ENCODE measurements at places on chromosomes 1 and 21.

DNA sequence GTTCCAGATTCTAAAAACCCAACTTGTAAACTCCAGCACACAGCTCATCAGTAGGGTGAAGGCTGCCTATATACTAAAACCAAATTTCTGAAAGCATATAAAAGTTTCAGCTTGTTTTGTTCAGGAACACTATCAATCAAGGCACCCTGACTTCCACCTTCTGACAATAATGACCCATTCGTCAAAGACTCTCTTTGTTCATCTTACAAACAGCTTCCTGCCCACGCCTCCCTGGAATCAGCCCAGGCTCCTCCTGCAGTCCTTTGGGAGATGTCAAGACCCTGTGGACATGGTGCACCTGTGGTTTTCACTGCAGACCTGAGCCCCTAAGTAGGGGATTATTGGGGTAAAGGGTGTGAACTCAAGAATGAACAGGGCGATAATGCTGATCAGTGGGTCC, 178.9 kb upstream of the CAMK1G start:
- DNase-seq, result no peak

- DNase-seq, result no peak
These were observed 519.2 kb downstream of the KIF26B start for GRCh38 chr1:245673881-245674414.

DNA sequence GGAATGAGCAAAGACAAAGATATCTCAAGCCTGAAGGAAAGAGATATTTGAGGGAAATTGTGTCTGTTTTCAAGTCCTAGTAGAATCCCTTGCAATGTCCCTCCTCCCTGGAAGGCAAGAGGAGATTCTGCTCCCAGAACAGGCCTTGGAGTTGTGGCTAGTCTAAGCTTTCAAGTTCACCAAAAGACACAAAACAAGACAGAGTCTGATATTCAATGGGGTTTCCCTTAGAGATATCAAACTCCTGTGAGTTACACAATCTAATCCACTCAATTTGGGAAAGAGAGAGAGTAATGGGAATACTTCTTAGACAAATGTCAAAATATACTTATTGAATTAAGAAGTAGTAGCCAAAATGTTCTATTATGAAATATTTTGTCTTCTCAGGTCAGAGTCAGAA, 162.8 kb upstream of the ADAMTS5 start:
- no peak for DNase-seq

DNA sequence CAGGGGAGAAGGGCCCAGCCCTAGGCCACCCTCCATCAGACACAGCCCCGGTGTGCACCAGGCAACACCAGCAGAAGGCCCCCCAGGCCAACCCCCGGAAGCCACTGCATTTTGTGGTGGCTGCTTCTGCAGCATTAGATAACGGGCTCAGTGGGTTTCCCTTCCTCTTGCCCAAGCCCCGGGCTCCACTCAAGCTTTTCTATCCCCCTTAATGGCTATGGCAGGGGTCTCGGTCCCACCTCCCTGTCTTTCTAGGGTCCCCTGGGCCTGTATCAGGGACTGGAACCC, 18.9 kb downstream of the C1orf174 start:
- no peak for DNase-seq

DNA sequence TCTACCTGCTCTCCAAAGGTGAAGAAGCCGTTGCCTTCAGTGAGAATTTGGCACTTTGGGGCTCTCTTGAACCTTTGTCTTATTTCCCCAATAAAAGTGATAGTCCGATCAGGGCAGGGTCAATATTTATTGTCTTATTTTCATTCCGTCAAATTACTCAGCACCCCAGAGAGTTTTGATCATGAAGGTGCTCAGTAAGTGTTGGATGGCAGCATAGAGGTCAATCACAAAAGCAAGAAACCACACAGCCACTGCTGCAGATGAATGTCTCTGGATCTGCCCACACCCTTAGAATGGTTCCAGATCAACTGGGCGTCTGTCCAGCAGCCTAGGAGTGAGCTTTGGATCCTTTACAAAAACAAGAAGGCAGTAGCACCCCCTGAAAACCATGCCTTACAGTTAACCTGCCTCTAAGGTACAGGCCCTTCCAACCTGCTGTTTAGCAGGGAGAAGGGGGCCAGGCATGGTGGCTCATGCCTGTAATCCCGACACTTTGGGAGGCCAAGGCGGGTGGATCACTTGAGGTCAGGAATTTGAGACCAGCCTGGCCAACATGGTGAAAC, 97.3 kb downstream of the PSMG1 start:
- no peak for DNase-seq

DNA sequence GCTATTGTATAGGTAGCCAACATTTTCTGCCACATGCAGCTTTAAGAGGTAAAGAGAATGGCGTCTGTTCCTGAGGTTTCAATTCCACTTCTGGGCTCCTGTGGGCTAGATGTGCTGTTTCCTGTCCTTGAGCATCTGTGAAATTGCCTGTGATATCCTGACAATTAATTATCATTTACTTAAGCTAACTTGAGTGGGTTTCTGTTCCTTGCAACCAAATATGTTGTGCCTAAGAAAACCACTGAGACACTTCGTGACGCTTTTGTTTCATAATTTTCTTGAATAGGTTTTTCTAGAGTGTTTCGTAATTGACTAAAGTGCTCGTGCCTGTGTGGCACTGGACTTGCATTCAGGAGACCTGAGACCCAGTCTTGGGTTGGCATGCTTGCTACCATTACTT, 127.3 kb upstream of the POU3F1 start:
- DNase-seq, result no peak

DNA sequence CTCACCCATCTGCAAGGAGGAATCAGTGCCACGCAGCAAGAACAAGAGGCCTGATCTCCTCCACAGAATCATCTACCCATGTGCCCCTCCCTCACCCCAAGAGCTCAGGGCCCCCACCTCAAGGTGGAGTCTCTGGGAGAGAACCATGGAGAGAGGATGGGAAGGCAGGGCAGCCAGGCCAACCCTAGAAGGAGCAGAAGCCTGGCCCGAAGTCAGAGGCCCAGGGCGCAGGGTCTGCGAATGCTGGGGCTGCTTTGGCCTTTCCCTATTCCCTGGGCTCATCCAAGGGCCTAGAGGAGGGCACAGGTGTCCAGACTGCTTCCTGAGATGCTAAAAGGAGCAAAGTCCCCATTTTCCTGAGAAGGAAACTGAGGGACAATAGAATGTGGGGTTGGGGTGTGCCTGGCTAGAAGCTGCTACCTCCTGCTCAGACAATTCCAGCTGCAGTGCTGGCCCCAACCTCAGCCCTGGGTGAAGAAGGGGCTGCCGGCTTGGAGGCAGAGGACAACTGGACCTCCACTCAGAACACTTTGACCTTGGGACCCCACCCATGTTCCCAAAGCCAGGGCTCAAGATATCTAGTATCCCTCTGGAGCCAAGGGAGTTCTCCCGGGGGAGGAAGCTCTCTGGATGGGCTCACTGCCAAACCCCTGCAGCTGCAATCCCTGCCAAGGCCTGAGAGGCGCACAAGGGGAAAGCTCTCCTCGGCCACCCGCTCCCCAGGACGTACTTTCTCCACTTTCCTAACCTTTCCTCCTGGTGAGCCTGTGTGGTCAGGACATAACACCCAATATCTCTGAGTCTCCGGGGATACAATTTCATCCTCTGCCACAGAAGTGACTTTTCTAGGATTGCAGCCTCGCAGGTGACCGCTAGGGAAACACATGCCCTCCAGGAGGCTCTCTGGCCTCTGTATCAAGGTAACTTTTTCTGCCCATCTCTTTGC, 16.6 kb upstream of the LEMD1 start:
- DNase-seq, result no peak

DNA sequence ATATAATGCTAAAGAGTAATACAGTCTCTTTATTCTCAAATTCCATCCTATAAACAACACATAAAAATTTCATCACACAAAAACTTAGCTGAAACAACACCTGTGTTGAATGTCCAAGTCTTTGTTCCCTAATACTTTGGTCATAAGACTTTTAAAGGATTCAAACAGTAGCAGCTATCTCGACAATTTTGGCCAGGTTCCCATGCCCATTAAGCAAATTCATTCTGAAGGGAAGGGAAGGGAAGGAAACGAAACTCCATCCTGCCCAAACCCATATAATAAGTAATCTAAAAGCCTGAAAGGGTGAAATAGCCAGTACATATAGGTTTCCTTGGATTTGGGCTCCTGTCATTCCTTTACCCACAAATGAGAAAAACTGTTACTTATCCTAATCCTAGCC, 7.5 kb downstream of the IVNS1ABP start:
- no peak for DNase-seq

DNA sequence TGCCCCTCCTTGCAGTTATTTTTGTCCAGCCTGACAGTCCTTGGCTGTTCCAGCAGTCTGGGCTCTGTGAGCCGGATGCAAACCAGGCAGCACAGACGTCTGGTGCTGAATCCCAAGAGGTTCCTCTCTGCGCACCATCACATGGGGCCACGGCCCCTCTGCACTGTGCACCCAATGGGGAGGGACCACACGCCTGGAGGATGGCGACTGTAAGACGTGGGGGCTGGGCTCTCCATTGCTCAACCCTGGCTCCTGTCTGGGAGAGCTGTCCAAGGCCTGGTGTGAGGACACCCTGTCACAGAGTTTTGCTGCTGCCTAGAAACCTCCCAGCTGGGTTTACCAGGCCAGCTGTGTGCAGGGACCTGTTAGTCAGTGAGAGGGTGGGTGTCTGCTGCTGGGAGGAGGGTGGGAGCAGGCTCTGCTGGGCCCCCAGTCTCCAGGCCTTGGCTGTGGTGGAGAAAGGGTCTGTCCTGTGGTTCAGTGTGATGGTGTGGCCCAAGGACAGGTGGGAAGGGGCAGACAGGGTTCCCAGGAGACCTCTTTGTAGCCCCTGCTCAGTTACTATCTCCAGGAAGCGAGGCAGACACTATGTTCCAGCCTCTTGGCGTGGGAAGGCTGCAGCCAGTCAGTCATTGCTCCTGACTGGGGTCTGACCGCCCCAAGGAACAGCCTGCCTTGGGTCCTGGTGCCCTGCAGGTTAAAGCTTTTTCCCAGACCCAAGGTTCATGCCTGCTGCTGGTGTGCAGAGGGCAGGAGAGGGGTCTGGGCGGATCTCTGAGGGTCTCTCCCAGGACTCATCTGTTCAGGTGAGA, 13.8 kb downstream of the HEYL start:
- no peak for DNase-seq

DNA sequence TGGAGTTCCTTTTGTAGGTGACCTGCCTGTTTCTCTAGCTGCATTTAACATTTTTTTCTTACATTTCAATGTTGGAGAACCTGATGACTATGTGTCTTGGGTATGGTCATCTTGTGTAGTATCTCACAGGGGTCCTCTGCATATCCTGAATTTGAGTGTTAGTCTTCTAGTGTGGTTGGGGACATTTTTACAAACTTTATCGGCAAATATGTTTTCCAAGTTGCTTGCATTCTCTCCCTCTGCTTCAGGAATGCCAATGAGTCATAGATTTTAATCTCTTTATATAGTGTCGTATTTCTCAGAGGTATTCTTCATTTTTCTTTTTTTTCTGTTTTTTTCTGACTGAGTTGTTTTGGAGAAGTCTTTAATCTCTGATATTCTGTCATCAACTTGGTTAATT, 684.0 kb downstream of the NCAM2 start:
- DNase-seq, result no peak

- no peak for DNase-seq
These were observed 87.6 kb downstream of the GLIS1 start for GRCh38 chr1:53651356-53651755.

GRCh38 chr1:68051475-68051874, 1.0 kb upstream of the DIRAS3 start:
- no peak for DNase-seq

DNA sequence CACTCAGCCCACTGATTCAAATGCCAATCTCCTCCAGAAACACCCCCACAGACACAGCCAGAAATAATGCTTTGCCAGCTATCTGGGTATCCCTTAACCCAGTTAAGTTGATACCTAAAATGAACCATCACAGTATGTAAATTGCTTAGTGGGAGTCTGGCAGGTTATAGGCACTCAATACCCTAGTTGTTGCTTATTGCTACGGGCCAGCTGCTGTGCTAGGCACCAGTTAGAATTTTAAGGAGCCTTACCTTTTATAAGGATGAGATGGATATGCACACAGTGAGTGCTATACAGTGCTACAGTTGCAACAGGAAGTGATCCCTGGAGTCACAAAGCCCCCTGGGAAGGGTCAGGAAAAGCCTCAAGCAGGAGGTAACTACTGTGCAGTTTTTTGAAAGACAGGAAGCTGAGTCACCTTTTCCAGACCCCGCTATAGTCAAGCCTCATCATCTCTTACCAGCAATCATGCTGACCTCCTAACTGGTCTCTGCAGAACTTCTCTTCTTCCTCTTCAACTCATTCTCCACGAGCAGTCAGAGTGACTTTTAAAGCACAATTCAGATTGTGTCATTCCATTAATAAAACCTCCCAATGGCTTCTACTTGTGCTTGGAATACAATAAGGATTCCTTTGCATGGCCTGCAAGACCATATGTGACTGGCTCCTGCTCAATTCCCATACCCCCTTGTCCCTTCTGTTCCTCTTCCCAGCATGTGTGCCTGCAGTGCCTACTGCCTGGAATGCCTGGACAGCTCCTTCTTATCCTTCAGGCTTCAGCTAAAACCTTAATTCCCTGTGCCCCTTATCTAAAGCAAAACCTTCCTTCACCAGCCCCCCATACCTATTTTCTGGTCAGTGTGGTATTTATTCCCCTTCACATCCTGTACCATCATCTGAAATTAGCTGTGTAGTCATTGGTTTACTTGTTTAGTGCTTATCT, 10.4 kb upstream of the TLR5 start:
- no peak for DNase-seq

DNA sequence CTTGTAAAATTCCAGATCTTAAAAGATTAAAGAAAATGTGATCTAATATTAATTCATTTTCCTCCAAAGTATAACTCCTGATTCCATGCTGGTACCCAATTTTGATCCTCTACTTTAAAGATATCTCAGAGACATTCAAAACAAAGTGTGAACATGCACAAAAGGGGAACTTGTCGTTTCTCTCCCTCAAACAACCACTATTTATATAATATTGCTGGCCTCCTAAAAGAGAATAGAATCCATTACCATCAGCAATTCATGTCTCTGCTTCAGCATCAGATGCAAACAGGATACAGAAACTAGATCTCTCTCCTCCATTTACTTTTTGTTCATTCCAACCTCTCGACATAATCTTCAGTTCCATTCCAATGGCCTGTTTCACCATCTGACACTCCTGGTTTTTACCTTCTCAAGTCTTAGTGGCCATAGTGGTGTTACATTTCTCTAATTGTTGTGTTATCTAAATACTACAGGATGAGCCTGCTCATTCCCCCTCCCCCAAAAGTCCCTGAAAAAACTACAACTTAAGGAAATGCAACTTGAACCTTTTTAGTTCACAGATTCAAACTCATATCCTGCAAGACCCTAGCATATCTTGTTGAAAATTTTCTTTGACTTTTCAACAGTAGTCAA, 4.1 kb downstream of the NRIP1 start:
- no peak for DNase-seq

GRCh38 chr1:53460211-53460634, 1.0 kb downstream of the DMRTB1 start:
- no peak for DNase-seq

DNA sequence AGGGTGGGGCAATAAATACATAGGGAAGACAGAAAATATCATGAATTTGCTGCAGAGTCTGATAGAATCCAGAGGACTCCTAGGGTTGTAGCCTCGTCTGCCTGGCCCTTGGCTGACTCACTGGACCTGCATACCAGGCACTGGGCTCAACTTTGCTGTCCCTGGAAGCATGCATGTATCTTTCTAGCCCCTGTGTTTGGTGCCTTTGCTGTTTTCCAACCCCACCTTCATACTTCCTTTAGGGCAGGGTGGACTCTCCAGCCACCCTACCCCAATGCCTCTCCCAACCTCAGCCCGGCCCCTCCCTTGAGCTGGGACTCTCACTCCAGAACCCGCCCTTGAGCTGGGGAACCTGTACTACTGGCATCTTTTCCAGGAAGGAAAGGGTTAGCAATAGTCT, 1.2 kb downstream of the RAB25 start:
- no peak for DNase-seq

Measured in esophagus squamous epithelium (tissue), 5 donors.